ENCODE measurements at places on chromosomes 11 and 22. TPM values are rescaled to one million over a fixed set of nuclear protein-coding genes. Genes with fewer than 3 reads are reported as not detected.

DNA sequence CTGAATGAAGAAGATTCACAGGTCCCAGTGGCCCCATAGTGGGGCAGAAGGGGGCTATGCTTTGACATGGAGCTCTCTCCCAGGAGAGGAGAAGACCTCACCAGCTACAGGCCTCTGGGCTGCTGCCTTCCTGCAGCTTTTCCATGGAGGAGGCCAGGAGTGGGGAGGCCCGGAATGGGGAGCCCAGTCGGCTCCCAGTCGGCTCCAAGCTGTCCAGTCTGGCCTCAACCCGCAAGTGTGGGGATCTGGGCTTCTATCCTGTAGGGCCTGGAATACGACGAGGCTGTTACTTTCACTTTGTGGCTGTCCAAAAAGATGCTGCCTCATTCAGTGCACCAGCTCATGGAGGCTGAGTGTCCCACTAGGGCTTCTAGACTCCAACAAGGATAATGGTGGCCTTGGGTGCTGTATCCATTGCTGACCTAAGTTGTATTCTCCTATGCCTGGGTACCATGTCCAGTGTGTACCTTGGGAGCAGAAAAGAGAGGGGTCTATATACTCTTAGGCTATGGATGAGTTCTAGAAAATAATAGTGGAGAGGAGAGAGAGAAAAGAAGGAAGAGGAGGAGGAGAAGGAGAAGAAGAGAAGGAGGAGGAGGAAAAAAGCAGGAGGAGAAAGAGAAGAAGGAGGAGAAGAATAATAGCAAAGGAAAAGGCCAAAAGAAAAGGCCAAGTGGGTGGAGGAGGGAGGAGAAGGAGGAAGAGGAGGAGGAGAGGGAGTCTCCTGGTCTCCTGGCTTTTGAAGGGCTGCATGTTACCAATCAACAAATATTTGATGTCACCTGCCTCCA, 1.1 kb downstream of the MYO18B start:
- DNase-seq = peak; percentile 67

DNA sequence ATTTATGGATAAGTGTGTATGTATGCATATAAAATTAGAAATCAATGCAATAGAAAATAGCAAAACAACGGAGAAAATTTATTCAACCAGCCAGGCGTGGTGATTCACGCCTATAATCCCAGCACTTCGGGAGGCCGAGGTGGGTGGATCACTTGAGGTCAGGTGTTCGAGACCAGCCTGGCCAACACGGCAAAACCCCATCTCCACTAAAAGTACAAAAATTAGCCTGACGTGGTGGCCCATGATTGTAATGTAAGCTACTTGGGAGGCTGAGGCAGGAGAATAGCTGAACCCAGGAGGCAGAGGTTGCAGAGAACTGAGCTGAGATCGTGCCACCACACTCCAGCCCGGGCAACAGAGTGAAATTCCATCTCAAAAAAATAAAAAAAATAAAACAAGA, 5.5 kb downstream of the KRTAP5-6 start:
- no peak for DNase-seq

DNA sequence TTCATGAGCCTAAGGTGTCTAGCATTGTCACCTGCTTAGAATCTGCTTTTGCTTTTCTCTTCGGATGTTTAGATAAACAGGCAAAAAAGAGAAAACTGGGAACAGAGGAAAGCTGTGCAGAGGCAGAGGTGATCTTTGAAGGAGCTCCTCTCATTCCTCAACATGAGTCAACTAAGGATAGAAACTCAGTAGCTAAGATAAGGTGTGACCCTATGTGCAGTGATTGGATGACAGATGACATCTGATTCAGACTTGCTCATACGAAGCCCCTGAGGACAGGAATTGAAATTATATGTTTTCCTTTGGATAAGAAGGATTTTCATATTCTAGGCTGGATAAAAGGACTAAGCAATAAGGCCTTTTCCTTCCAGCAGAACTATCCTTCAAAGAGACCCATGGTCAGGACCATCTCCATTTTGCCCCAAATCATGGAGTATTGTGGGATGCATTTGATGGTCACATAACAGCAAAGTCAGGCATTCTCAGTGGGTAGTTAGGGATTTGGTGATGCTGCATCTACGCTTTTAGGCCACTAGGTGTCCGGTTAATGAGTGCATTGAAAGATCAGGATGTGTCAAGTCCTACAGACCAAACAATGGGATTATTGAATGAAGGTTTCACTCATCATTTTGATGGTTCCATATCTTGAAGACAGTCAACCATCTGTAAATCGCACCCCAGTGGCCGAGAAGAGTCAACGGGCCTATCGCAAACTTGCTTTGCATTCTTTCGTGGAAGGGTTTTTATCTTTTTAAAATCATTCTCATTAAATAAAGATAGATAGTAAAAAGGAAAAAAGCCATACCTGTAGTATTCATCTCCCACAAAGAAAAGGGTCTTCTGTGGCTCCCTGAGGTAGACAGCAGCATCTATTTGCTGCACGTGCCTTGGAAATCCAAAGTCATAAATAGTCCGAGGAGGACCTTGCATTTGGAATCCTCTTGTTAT, 32.2 kb downstream of the MMP20 start:
- DNase-seq = no peak

DNA sequence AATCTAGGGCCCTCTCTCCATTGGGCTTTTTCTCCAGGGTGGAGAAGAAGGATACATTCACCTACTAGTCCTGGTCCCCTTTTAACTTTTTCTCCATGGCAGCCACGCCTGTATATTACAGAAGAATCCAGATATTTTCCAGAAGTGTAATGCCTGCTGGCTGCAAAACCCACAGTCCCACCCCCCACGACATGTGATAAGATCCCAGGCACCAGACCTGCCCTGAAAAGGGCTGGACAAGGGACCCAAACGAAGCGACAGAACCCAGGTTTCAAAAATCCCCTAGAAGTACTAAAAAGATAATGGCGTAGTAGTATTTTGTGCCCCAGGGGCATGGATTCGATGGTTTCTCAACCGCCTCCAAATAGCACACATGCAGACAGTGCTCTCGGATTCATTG, 2.8 kb downstream of the WT1 start:
- DNase-seq = no peak

GRCh38 chr22:31926969-31927368, 17.4 kb upstream of the YWHAH start:
- no peak for DNase-seq

DNA sequence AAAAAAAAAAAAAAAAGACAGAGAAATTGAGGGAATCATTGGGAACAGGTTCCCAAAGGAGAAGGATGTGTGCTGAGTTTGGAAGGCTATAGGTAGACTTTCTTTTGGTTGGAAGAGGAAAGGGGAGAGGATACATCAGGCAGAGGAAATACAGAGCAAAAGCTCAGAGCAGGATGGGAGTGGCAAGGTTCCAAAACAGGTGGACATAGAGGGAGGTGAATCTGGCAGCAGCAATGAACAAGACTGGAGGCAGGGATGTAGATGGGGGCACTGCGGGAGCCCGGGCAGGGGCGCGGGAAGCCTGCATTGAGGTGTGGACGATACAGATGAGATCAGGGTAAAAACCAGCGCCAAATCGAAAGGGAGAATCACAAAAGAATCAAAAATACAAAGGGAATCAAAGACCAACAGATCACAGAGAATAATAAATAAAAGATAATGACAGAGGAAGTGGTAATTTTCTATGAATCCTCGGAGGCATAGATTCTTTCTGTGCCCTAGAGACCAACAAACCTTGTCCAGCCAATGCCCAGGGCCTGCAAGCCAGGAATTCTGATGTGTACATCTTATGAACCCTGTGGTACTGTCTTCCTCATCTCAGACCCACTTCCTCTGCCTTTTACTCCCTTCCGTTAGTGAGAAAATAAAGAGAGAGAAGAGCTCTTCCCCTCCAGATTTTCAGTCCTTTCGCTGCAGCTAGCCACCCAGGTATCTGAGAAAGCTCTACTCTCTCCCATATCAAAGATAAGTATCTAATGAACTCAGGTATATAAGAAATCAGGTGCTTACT, 70.3 kb downstream of the SLC1A2 start:
- DNase-seq = no peak

- no peak for DNase-seq
Observed at GRCh38 chr11:68948935-68949334, 31.9 kb downstream of the MRGPRD start.

DNA sequence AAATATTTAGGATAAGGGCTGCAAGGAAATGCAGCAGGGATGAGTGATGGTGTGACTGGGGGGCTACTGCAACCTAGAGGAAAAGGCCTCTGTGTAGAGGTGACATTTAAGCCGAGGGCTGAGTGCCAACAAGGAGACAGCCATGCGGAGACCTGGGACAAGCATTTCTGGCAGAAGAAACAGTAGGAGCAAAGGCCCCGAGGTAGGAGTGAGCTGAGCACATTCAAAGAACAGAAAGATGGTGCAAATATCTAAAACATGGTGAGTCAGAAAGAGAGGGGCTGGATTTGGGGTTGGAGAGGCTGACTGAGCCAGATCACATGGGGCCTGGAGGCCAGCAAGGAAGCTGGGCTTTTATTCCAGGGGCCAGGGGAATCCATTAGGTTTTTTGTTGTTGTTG, 55.1 kb upstream of the INCENP start:
- DNase-seq = no peak

GRCh38 chr22:49825944-49826602, 1.6 kb downstream of the BRD1 start:
- no peak for DNase-seq

DNA sequence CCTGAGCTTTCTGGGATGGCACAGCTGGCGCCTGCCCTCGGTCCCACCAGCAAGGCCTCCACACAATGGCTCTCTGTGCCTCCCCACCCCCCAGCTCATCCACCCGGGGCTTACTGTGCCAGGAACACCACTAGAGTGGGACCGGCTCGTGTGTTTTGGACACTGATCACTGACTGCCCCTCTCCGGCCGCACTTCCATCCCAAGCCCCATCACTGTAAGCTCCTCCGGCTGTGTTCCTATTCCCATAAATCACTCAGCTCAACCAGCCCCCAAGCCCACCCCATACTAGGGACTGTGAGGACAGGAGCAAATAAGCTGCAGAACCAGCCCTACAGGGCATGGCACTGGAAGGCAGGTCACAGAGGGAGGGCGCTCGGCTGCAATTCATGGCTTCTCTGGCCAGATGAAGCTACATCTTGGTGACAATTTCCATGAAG, 7.3 kb downstream of the APBB1 start:
- DNase-seq = no peak

DNA sequence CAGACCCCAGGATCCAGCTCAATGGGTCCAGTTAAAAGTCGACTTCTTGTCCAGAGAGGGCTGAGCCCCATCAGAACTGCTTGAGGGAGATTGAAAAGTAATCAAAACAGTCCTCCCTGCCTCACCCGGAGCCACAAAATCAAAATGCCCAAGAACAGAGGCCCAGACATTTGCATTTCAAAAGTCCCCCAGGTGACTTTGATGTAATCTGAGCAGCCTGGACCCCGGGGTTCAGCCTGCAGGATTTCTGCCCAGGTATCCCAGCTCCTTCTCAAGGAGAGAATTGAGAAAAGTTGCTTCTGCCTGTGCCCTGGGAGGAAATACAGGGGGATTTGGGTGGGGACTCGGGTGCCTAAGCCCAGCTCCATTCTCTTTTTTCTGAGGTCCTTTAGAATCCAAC, 1385.0 kb downstream of the TBC1D22A start:
- DNase-seq = no peak

GRCh38 chr22:29308791-29309262, 2.4 kb downstream of the GAS2L1 start:
- no peak for DNase-seq

- DNase-seq = no peak
Observed at GRCh38 chr11:35541621-35542375, 16.4 kb upstream of the PAMR1 start.

DNA sequence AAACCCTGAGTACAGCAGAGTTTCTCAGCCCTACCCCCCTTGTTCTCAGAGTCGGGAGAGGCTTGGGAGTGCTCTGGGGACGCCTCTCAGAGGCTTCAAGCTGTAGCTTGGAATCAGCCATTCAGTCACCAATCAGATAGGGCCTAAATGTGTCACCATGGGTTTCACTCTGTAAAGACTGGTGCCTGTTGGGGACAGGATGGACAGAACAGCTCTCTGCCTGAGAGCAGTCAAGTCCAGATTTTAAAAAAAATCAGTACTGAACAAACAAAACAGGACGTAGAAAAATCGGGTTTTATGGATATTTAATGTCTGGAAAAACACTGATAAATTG, 1.3 kb downstream of the FADD start:
- DNase-seq = no peak

GRCh38 chr11:84345597-84345996, 1059.4 kb upstream of the CCDC90B start:
- no peak for DNase-seq

GRCh38 chr11:112404112-112404511, 143.5 kb upstream of the PLET1 start:
- no peak for DNase-seq

DNA sequence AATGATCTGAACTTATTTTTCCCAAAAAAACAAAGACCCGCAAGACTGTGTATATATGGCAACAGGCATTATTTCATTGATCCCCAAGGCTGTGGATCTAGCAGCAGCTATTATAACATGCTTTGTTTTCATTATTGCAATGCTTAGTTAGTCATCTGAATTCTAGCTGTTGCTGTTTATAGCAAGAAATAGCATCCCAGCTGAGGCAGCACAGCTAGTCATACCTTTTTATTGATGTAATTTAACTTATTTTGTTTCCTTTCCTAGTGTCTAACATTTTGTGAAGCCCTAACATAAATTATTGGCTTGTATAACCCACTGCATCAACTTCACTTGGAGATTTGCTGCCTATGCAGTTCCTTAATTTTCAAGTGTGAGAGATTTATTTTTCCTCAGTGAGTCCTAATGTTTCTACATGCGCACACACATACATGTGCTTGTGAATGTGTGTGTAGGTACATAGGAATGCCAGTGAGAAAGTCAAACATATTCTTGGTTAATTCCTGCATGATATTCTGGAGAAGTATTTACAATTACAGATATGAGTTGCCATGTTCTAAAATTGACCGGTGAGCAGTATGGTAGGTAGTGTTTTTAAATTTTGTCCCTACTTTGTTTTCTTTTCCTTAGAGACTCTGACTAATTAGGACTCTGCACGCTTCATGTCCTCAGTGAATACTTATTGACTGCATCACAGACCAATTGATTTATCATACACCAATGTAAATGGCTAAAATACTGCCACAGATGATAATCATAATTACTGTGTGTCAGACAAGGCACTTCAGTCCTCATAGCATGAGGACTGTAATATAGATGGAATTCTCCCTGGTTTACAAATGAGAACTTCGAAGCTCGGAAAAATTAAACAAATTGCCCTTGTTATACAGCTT, 119.3 kb downstream of the WNT11 start:
- no peak for DNase-seq

GRCh38 chr11:68441466-68442230, 18.9 kb upstream of the PPP6R3 start:
- no peak for DNase-seq

Gene MMP8
- total RNA-seq = 0.94 TPM

Gene TPBGL
- total RNA-seq = 0.08 TPM

Gene MTFP1
- 10.2 TPM for total RNA-seq

Gene CARD16
- 6.6 TPM for total RNA-seq

Gene CYB5R2
- total RNA-seq = 1.7 TPM
